NCI-H460 (cell line): ENCODE measurements at places on chromosomes 4 and X. TPM values are rescaled to one million over a fixed set of nuclear protein-coding genes. Genes with fewer than 3 reads are reported as not detected.
A peak's percentile ranks its signal among the peaks of the same experiment; 100 is the strongest.

GRCh38 chrX:155048977-155049619 lies 21.8 kb downstream of the CMC4 start:
- peak; percentile 51 for DNase-seq

DNA sequence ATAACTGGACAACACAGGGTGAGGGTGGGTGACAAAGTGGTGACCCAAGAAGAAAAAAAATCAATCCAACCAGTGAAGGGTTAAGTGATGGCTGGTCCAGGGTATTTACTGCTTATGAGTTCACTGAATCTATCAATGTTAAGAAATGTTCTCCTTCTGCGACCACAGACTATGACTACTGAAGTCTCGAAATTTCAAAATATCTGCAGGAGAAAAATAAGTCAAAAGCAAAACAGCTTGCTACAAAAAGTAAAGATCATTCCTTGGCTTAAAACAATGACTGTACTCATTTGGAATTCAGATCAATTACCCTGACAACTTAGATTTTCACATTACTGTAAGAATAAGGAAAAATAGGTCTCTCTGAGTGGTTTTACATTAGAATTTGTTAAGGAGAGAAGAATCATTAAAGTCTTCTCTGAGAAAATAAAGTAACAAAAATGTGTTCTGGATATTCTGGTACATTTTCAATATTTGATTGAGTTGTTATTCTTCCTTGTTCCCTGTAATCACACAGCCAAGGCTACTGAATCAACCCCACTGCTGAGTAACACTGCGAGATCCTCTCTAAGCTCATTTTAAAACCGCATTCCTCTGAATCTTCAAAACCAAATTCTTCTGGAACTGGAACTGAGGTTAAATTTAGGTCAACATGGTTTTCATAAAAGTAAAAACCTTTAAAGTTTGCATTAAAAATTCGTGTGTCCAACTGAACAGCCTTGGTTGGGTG lies 22.7 kb downstream of the SMPX start:
- no peak for DNase-seq

Gene CCKAR
- not detected in 2 replicates for total RNA-seq

Gene C4orf17
- 0.10 TPM in 1 of 2 replicates, not detected in the other for total RNA-seq

- DNase-seq: no peak
Measured at GRCh38 chrX:73758250-73758649, 195.3 kb downstream of the CHIC1 start.

DNA sequence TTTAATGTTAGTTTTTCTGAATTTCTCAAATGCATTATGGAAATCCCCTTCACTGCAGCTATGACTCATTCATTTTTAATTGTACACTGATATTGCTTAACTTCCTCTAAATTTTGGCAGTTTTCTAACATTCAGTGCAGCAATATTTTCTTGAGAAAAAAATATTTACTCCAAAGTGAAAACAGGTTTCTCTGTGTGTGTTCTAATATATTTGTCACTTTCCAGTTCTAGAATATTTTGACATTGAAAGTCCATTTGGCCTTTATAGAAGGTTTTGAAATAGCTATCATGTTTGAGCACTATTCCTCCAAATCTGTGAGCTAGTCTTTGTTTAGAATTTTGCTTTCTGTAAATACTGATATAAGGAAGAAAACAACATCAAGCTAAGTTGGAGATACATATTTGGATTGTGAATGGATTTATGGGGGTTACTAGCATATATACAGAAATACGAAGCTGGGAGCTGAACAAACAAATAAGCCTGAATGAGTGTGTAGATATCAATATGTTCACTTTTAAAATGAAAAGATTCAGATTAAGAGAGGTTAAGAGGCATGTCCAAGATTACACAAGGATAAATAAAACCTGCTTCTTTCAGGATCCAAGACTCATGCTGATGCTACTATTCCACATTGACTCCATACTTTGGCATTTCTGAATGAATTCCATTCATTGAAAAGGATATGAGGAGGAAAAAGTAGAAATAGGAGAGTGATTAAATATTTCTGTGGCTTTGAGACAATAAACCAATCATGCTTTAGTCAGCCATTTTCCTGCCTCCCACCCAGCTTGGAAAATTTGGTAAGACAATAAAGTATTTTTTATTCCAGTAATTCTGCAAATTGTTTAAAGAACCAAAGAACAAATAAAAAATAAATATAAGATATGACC lies 57.3 kb upstream of the SLIT2 start:
- no peak for DNase-seq

Gene ASMT
- not detected in 2 replicates for total RNA-seq

DNA sequence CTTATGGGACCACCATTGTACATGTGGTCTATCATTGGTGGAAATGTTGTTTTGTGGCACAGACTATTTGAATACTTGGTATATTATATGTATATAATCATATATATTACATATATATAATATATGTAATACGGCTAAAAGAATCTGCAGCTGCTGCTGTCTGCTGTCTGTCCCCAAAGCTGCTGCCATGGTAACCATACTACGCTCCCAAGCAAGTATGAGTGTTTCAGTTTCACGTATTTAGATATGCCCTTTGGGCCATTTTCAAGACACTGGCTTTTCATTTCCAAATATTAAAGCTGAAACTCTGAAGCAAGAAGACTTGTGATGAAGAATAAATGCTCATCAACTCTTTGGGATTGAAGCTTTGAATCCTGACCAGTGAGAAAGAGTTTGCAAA lies 42.0 kb upstream of the ARSJ start:
- DNase-seq: no peak

- no peak for DNase-seq
Measured at GRCh38 chrX:53768451-53768850, 81.9 kb upstream of the HUWE1 start.

Gene RTL9
- 0.02 TPM in 1 of 2 replicates, not detected in the other for total RNA-seq

Gene PKD2
- total RNA-seq: 12.7 and 13.5 TPM in 2 replicates
